ENCODE measurements at places on chromosomes 6 and 20. TPM values are rescaled to one million over a fixed set of nuclear protein-coding genes. Genes with fewer than 3 reads are reported as not detected.

DLK2 gene
- 5.3 TPM for total RNA-seq

PNPLA1 gene
- not detected for total RNA-seq

RNF39 gene
- total RNA-seq, result 3.0 TPM

EYS gene
- total RNA-seq, result under 0.01 TPM

OPRM1 gene
- total RNA-seq, result not detected

PET117 gene
- 13.0 TPM for total RNA-seq

TENT5A gene
- 5.5 TPM for total RNA-seq

ISM1 gene
- total RNA-seq, result not detected

TTK gene
- total RNA-seq, result 0.64 TPM

RIMS4 gene
- total RNA-seq, result under 0.01 TPM

UTRN gene
- 24.5 TPM for total RNA-seq

ARMH2 gene
- not detected for total RNA-seq

RFX6 gene
- not detected for total RNA-seq

FOXA2 gene
- total RNA-seq, result 4.8 TPM

TBC1D7 gene
- total RNA-seq, result 24.3 TPM

MCCD1 gene
- total RNA-seq, result not detected

MYB gene
- 0.24 TPM for total RNA-seq

OXT gene
- total RNA-seq, result not detected

TCP1 gene
- total RNA-seq, result 222 TPM

SOX18 gene
- total RNA-seq, result not detected

WFDC2 gene
- 0.96 TPM for total RNA-seq

FNDC11 gene
- 3.1 TPM for total RNA-seq

MAS1 gene
- total RNA-seq, result under 0.01 TPM

OR2B6 gene
- not detected for total RNA-seq

TAGAP gene
- not detected for total RNA-seq

GABRR1 gene
- total RNA-seq, result not detected

NDUFAF4 gene
- total RNA-seq, result 32.8 TPM

PRR18 gene
- not detected for total RNA-seq

DEFB125 gene
- not detected for total RNA-seq
